ENCODE measurements at places on chromosomes 5 and 9. TPM values are rescaled to one million over a fixed set of nuclear protein-coding genes. Genes with fewer than 3 reads are reported as not detected.

DNA sequence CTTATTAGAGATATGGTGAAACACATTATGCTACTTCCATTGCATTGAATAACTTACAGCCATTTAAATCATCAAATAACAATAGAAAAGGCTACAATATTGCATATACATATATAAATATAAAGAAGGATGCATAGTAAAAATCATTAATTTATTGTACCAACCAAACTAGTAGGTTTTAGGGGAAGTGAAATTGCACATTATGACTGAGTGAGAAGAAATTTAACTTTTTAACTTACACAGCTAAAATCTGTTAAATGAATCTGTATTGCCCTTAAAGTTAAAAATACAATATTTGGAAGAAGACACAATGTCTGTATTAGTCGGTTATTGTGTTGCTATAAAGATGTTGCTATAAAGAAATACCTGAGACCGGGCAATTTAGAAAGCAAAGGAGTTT, 2073.7 kb upstream of the ACO1 start:
- no peak overlapping the region for H3K4me3 ChIP-seq
- DNase-seq = no peak
- no peaks in the 10 kb centered on the region for H3K4me1 ChIP-seq
- no peak overlapping the region for H3K27ac ChIP-seq
- H3K36me3 ChIP-seq = no peaks in the 10 kb centered on the region

- no peak overlapping the region for H3K27ac ChIP-seq
- H3K27me3 ChIP-seq = no peaks in the 10 kb centered on the region
- no peaks in the 10 kb centered on the region for H3K4me1 ChIP-seq
- H3K4me3 ChIP-seq = no peak overlapping the region
- no peaks in the 10 kb centered on the region for H3K36me3 ChIP-seq
- no peak for DNase-seq
Measured at GRCh38 chr5:82426464-82427154, 148.5 kb upstream of the RPS23 start.

BSPRY gene
- polyA plus RNA-seq = 0.75 TPM

GRCh38 chr5:115179394-115180164, 9.9 kb upstream of the TRIM36 start:
- DNase-seq = peak; percentile 68
- peaks cover 14% of the 10 kb centered on the region for H3K4me1 ChIP-seq
- peak overlapping the region; percentile 64 for H3K4me3 ChIP-seq
- no peak overlapping the region for H3K27ac ChIP-seq

DNA sequence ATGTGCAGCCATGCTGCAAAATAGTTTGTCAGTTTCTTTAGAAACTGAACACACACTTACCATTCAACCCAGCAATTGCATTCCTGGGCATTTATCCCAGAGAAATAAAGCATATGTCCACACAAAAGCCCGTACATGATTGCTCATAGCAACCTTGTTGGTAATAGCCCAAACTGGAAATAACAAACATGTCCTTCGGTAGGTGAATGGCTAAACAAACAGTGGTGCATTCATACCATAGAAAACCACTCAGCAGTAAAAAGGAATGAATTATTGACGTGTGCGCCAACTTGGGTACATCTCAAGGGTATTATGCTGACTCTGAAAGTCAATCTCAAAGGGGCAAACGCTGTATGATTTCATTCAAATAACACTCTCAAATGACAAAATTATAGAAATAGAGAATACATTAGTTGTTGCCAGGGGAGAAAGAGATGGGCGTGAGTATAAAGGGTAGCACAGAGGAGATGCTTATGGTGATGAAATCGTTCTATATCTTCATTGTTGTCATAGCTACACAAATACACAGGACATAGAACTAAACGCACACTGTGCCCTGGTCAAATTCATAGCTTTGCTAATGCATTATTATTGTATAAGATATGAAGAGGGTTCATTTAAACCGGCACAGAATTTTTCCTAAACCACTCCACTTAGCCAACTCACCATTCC, 58.2 kb downstream of the DRD1 start:
- H3K4me1 ChIP-seq = no peaks in the 10 kb centered on the region
- DNase-seq = peak; percentile 58
- no peak overlapping the region for H3K4me3 ChIP-seq
- H3K36me3 ChIP-seq = no peaks in the 10 kb centered on the region
- H3K27me3 ChIP-seq = no peaks in the 10 kb centered on the region

SLC45A2 gene
- 0.56 TPM for polyA plus RNA-seq

GRCh38 chr9:130884542-130885483, 11.8 kb downstream of the QRFP start:
- peaks cover 82% of the 10 kb centered on the region for H3K36me3 ChIP-seq
- no peak overlapping the region for H3K4me3 ChIP-seq
- H3K27ac ChIP-seq = no peak overlapping the region
- DNase-seq = no peak
- H3K27me3 ChIP-seq = no peaks in the 10 kb centered on the region

PALM2AKAP2 gene
- 7.4 TPM for polyA plus RNA-seq

- no peaks in the 10 kb centered on the region for H3K4me1 ChIP-seq
- no peak overlapping the region for H3K27ac ChIP-seq
- H3K4me3 ChIP-seq = no peak overlapping the region
- no peaks in the 10 kb centered on the region for H3K27me3 ChIP-seq
- H3K36me3 ChIP-seq = no peaks in the 10 kb centered on the region
Measured at GRCh38 chr5:96440185-96440538, 7.1 kb upstream of the PCSK1 start.

GRCh38 chr5:96517295-96517694, 84.2 kb upstream of the PCSK1 start:
- no peak for DNase-seq
- H3K36me3 ChIP-seq = no peaks in the 10 kb centered on the region
- H3K27ac ChIP-seq = no peak overlapping the region
- no peaks in the 10 kb centered on the region for H3K4me1 ChIP-seq
- H3K27me3 ChIP-seq = no peaks in the 10 kb centered on the region

DNA sequence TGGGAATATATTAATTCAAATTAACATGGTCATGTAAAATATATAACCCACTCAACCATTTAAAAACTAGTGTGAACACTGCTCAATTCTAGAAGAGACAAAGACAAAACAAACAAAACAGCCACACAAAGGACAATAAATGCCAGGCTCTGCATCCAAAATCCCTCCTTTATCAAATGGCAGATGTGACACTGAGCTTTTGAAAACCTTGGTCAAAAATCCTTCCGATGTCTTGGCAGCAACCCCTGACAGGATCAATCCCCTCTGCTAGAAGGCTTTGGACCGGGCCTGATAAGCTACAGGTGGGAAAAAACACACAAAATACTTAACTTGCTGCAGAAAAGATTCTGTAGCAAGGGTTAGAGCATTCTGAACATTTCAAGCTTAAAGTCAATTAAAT, 61.5 kb downstream of the ZFR start:
- no peak overlapping the region for H3K4me3 ChIP-seq
- no peaks in the 10 kb centered on the region for H3K27me3 ChIP-seq
- no peak overlapping the region for H3K27ac ChIP-seq
- H3K36me3 ChIP-seq = peaks cover 8% of the 10 kb centered on the region

GRCh38 chr5:159456722-159457465, 126.6 kb upstream of the IL12B start:
- H3K27ac ChIP-seq = no peak overlapping the region
- H3K27me3 ChIP-seq = no peaks in the 10 kb centered on the region
- H3K4me1 ChIP-seq = no peaks in the 10 kb centered on the region
- no peak for DNase-seq
- H3K4me3 ChIP-seq = no peak overlapping the region
- no peaks in the 10 kb centered on the region for H3K36me3 ChIP-seq

GRCh38 chr5:115977096-115977495, 14.8 kb downstream of the LVRN start:
- no peak overlapping the region for H3K27ac ChIP-seq
- no peaks in the 10 kb centered on the region for H3K4me1 ChIP-seq
- H3K36me3 ChIP-seq = no peaks in the 10 kb centered on the region
- no peaks in the 10 kb centered on the region for H3K27me3 ChIP-seq
- H3K4me3 ChIP-seq = no peak overlapping the region

DNA sequence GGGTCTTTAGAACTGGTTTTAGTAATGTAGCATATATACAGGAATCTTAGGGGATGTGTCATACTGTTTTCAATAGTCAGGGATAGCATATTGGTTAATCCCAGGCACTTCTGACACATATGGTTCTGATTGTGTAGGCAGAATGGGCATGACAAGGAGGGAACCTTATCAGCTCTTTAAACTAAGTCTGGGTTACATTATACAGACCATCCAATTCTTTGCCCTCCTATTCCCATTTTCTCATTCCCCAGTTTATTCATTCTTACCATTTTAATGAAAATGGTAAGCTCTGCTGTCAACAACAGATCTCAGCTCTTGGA, 85.1 kb downstream of the NDUFAF2 start:
- H3K27me3 ChIP-seq = no peaks in the 10 kb centered on the region
- no peak for DNase-seq
- no peak overlapping the region for H3K4me3 ChIP-seq
- H3K27ac ChIP-seq = no peak overlapping the region
- no peaks in the 10 kb centered on the region for H3K36me3 ChIP-seq

GRM6 gene
- 3.7 TPM for polyA plus RNA-seq

DAB2IP gene
- 53.5 TPM for polyA plus RNA-seq

DNA sequence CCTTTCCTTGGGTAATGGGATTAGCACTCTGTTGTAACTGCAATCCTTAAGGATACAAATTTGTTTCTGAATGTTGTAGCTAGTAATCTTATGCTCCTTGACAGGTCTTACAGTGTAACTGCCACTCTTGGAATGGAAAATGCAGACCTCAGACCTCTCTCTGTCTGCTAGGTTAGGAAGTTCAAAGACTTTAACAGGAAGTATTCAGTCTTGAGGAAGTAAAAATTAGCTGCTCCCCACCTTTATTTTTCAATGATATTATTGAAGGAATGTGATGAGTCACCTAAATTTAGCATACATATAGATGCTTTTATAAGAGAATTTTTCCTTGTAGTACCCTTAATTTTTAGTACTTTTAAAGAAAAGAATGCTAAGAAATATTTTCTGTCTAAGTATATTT, 71.5 kb downstream of the PAM start:
- no peaks in the 10 kb centered on the region for H3K27me3 ChIP-seq
- H3K27ac ChIP-seq = no peak overlapping the region
- H3K4me1 ChIP-seq = no peaks in the 10 kb centered on the region
- H3K36me3 ChIP-seq = no peaks in the 10 kb centered on the region

- peaks cover 5% of the 10 kb centered on the region for H3K4me1 ChIP-seq
- no peaks in the 10 kb centered on the region for H3K27me3 ChIP-seq
- DNase-seq = no peak
- H3K27ac ChIP-seq = no peak overlapping the region
- no peaks in the 10 kb centered on the region for H3K36me3 ChIP-seq
Measured at GRCh38 chr9:35569206-35569605, 35.9 kb upstream of the TESK1 start.

DNA sequence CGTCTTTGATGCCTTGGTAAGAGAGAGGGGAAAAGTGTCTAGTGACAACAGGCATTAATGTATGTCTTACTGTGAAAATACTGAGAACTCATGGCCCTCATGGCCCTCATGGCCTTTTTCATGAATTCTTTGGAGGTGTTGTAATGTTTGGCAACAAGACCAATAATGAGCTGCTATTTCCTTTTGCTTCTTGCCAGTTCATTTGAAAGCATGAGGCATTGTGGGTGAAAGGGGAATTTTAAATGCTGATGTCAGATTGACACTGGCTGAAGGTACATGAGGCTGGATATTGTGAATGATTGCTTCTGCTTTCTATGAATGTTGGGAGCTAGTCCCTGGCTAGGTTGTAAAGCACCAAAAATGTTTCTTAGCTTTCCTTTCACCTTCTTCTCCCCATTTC, 79.2 kb downstream of the DOCK2 start:
- no peaks in the 10 kb centered on the region for H3K36me3 ChIP-seq
- no peak overlapping the region for H3K4me3 ChIP-seq
- DNase-seq = no peak
- no peak overlapping the region for H3K27ac ChIP-seq
- H3K27me3 ChIP-seq = peaks cover 2% of the 10 kb centered on the region
- peaks cover 3% of the 10 kb centered on the region for H3K4me1 ChIP-seq

GRCh38 chr5:957748-958485, 50.7 kb upstream of the NKD2 start:
- H3K27me3 ChIP-seq = peaks cover 2% of the 10 kb centered on the region
- peak overlapping the region; percentile 84 for H3K27ac ChIP-seq
- peaks cover 42% of the 10 kb centered on the region for H3K4me1 ChIP-seq
- H3K4me3 ChIP-seq = no peak overlapping the region
- no peaks in the 10 kb centered on the region for H3K36me3 ChIP-seq

GRCh38 chr5:142287096-142287972, 37.5 kb downstream of the SPRY4 start:
- peaks cover 7% of the 10 kb centered on the region for H3K4me1 ChIP-seq
- H3K27me3 ChIP-seq = no peaks in the 10 kb centered on the region
- H3K4me3 ChIP-seq = no peak overlapping the region

DNA sequence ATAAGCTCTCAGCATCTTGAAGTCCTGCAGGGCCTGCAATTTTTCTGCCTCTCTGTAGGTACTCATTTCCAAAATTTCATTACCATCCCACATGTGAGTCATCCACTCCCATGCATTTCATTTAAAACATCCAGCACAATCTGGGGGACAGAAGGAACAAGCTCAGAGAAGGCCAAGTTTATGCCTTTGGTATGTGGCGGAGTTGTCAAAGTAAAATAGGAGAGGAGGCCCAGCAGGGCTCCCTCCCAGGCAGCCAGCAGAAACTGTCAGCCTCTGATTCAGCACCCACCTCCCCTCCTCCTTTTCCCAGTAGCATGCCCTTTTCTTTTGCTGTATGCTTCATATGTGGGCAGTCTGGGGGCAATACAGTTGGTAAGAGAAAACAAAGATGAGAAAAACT, 126.4 kb upstream of the ZNF366 start:
- peak; percentile 70 for DNase-seq
- no peaks in the 10 kb centered on the region for H3K4me1 ChIP-seq
- H3K4me3 ChIP-seq = no peak overlapping the region
- H3K27ac ChIP-seq = no peak overlapping the region
- H3K36me3 ChIP-seq = no peaks in the 10 kb centered on the region

DNA sequence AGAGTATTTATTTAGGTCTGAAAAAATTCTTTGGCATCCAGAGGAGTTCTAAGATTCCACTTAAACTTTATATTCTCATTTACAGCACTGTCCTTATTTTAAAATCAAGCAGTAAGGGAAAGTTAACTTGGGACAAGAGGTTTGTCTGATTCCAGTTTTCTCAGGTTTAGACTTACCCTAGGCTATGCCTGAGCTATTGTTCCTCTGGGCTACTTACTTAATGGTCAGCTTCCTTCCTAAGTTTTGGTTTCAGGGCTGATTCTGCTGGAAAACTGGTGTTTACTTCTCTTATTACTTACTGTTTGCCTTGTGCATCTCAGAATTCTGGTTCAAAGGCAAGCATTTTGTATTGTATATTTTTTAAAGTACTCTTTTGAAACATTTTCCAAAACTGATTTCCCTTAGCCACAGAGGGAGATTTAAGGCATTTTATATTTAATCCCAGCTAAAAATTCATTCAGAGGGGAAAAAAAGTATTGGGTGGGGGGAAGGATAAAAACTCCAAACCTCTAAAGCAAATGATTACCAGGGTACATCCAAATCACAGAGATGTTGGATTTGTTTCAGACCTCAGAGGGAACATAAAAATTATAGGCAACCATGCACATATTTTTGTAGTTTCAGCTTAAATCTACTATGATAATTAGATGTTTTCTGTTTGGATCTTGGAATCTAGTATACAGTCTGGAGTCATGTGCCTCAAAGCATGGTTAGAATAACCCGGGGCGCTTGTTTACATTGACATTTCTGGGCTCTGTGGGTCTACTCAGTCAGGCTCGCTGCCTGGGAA, 290.0 kb downstream of the ARHGAP26 start:
- DNase-seq = no peak
- H3K27ac ChIP-seq = peak overlapping the region; percentile 18
- H3K4me3 ChIP-seq = no peak overlapping the region
- H3K36me3 ChIP-seq = no peaks in the 10 kb centered on the region
- H3K27me3 ChIP-seq = no peaks in the 10 kb centered on the region

- H3K4me3 ChIP-seq = no peak overlapping the region
- H3K27ac ChIP-seq = no peak overlapping the region
- peaks cover 12% of the 10 kb centered on the region for H3K4me1 ChIP-seq
- H3K27me3 ChIP-seq = no peaks in the 10 kb centered on the region
- DNase-seq = no peak
Measured at GRCh38 chr5:151023047-151023615, 2.7 kb downstream of the GPX3 start.

CCL27 gene
- polyA plus RNA-seq = 1.0 TPM

Data from spinal cord (tissue), 10 donors.